ENCODE measurements at places on chromosomes 5 and 9. TPM values are rescaled to one million over a fixed set of nuclear protein-coding genes. Genes with fewer than 3 reads are reported as not detected.
A peak's percentile ranks its signal among the peaks of the same experiment; 100 is the strongest.

- DNase-seq: no peak
Observed at GRCh38 chr5:57687596-57687995, 205.0 kb upstream of the ACTBL2 start.

The PSAT1 gene
- 175 TPM for total RNA-seq

The EQTN gene
- not detected for total RNA-seq

The PLPPR1 gene
- not detected for total RNA-seq

GRCh38 chr5:106205916-106206571 lies 1464.7 kb downstream of the EFNA5 start:
- peak; percentile 8 for DNase-seq

DNA sequence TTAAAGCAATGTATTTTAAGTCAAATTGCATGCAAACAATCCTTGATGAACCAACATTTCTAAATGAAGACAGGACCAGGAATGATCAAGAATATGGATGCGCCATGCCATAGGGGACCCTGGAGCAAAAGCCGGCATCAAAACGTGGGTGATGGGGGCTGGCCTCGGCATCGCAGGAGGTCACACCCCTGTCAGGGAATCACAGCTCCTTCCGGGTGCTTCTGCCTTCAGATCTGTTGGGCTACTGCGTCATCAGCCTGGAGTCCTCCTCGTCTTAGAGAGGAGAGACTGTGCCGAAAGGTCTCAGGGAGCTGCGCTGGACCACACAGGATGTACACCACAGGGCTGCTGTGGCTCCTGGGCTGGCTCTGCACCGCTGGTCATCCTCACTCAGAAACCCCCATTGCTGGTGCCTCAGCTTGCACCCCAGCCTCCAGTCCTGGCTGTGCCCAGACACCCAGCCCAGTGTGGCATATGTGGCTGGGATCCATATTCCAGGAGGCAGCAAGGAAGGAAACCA lies 152.9 kb upstream of the PPP1R26 start:
- peak; percentile 81 for DNase-seq

The CCDC183 gene
- total RNA-seq: not detected

DNA sequence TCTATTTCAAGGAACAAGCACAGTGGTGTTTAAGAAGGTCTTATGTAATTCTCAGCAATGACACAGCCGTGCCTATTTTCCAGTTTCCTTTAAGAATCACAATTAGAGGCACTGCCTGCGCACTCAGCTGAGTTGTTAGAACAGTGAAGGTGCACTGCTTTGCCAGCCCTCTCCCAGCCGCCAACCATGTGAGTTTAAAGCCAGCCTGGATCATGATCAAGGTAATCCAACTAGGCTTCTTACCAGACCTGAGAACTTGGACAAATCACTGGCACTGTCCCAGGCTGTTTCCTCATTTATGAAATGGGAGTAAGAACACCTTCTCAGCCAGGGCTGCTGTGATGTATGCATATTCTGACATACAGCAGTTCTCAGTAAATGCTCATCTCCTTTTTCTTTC lies 99.6 kb downstream of the ASTN2 start:
- no peak for DNase-seq

DNA sequence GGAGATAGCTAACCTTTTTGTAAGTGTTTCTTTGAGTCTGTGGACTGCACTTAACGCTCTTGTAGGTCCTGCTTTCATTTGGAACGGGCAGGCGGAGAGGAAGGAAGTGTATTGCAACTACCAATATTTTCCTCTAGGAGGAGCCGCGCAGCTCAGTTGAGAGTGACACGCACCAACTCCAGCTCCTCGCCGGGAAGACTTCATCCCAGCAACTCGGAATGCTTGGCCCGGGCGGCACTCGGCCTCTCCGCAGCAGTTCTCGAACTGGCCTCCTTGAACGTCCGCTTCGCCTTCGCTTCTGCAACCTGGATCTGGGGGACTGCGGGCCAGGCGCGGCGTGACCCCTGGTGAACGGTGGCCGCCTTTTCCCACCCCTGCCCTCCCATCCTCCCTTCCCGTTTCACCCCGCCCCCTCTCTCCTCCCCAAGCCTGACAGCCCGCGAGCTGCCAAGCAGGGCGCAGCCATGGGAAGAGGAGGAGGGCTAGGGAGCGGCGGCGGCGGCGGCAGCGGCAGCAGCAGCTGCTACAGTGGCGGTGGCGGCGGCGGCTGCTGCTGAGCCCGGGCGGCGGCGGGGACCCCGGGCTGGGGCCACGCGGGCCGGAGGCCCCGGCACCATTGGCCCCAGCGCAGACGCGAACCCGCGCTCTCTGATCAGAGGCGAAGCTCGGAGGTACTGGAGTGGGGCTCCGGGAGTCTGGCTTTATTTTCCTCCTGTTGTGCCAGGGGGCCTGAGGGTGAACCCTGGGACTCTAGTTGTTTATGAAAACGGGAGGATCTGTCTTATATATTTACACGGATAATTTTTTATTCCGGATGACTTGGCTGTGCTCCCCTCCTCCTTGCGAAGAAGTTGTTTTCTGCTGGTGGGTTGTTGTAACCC lies at the start of gene GHR:
GHR (plus strand) TSS at position 155 of the 881 bp plus-strand sequence. CDS start 142,436 bp downstream, outside the sequence.
- peak; percentile 97 for DNase-seq

- DNase-seq: no peak
Observed at GRCh38 chr5:135079760-135080159, 45.7 kb upstream of the PITX1 start.

The GTF3C4 gene
- 21.7 TPM for total RNA-seq

GRCh38 chr5:83744821-83745220 lies 24.2 kb upstream of the HAPLN1 start:
- no peak for DNase-seq

The ACTL7B gene
- total RNA-seq: not detected

The CAMK2A gene
- 0.88 TPM for total RNA-seq

The SLC25A2 gene
- total RNA-seq: 0.59 TPM

The CCDC152 gene
- total RNA-seq: 0.36 TPM

DNA sequence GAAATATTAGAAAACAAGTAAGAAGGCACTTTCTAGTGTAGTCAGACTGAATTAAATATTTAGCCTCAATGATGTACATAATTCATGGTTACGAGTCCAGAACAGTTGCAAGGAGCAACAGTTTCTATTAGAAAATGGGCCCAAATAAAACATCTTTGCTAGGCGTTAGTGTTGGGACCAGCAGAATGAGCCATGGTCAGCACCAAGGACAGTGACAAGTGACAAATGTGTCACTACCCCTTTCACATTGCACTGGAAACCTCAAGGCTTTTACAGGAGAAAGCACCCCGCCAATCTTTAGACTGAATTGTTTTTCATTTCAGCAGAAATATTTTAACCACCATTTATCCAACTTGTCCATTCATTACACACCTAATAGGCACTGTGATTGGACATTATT lies 301.3 kb upstream of the ADCY2 start:
- no peak for DNase-seq

The ECM2 gene
- total RNA-seq: 62.2 TPM

DNA sequence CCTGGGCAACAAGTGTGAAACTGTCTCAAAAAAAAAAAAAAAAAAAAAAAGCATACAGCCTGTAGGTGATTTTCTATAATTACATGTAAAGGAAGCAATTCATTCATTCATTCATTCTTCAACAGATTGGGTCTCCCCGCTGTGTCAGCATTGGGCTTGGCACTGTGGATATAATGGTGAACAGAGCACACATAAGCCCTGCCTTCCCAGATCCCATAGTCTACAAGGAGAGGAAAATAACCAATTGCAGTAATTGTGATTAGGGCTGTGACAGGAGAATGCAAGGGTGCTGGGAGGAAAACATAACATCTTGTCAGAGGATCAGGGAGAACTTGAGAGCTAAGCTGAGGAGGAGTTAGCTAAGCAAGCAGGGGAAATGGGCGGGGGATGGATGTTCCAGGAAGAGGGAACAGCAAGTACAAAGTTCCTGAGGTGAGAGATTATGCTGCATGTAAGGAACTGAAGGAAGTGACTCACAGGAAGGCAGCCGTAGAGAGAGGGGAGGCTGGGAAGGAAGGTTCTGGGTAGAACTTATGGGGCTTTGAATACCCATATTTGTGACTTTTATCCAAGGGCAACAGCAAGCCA lies 24.0 kb upstream of the KLF9 start:
- DNase-seq: peak; percentile 18

Measured in osteoblast (primary cell).